ENCODE measurements at places on chromosomes 16 and 17.

GRCh38 chr17:48595278-48595999 lies 1.9 kb upstream of the HOXB5 start:
- no peak for DNase-seq

DNA sequence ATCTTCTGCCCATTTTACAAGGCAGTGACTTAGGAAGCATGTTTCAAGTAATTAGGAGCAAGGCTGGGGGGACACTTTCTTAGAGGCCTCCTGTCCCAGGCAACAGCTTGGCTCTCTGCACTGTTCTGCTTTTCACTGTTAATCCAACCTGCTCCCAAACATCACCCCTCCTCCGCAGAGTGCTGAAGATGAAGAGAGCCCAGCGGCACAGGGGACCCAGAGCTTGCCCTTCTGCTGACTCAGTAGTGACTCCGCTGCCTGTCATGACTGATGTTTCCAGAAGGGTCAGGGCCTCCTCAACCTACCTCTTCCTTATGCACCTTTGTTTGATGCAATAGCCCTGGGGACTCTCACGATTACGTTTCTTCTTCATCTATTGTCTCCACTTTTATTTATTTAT lies 38.9 kb upstream of the NDRG4 start:
- no peak for DNase-seq

DNA sequence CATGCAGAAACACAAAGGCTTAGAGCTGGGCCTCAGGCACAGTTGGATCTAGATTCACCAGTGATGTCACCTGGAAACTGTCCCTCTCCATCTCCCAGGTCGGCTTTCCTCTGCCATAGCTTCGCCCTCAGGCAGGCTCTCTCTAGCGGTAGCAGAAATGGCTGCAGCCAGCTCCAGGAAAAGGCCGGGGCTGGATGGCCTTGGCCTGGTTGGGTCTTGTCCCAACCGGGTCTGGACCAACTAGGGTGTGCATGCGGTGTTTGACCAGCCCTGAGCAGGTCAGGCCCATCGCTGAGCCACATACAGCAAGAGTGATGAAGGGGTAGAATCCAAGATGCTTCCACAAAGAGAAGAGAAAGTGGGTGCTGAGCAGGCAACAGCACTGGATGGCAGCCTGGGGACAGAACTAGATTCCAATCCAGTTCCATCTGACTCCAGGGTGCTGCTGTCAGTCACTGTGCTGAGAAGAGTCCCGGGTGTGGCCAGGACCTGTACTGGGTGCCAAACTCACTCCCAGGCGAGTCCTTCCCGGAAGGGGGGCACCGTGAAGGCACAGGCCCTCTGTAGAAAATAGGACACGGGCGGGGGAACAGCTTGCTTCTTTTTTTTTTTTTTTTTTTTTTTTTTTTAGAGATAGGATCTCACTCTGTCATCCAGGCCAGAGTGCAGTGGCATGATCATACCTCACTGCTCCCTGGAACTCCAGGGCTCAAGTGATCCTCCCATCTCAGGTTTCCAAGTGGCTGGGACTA lies 51.8 kb downstream of the SOCS3 start:
- DNase-seq = no peak

DNA sequence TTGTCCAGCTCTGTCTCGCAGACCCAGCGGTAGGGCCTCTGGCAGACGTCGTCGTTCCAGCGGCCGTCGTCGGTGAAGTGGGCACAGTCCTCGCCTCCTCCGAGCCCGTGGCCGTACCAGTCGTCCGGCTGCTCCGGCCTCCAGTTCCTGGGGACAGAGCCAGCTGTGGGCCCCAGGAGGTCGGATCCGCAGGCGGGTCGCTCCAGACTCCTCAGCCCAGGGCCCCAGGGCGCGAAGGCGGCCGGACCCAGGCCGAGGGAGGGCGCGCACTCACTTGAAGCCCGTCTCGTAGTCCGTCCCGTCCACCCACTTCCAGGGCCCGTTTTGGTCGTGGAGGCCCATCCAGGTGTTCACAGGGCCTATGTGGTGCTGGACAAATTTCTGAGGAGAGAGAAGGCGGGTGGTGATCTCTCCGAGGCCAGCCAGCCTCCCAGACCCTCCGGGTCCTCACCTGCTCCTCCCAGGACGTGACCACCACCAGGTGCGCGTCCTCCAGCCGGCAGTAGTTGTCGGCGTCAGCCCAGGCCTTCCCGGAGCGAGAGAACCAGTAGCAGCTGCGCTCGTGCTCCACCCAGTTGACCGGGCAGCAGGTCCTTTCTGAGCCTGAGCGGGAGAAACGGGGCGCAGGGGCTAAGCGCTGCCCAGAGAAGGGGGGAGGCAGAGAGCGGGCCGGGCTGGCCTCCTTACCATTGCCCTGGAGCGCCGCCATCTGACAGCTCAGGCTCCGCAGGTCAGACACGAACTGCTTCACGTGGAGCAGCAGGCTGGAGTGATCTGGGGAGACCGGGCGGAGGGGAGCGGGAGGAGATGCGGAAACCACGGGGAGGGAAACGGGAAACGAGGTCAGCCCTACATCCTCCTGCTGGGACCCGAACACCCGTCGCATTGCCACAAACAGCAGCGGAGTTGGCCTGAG lies 5.2 kb downstream of the ASGR1 start:
- no peak for DNase-seq

DNA sequence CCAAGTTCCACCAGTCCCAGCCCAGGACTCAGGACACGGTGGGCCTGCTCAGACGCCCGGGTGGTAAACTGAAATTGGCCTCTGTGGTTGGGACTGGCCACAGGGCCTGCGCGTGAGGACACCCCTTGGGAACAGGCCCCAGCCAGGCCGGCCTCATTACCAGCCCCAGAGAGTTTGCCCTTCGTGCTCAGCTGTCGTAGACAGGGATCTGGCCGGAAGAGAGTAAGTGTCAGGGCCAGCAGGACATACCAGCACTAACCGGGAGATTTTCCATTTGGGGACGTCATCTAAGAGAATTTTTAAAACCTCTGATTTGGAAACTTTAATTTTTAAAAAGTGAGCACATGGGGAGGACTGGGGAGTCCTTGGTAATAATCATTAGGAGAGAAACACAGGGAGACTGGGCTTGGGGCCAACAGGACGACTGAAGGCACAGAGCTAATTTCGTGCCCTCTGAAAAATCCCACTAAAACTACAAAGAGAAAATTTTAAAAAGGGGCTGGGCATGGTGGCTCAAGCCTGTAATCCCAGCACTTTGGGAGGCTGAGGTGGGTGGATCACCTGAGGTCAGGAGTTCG lies 2.4 kb upstream of the RBFOX3 start:
- no peak for DNase-seq

GRCh38 chr17:65407017-65407416 lies 154.4 kb downstream of the AXIN2 start:
- DNase-seq = no peak

DNA sequence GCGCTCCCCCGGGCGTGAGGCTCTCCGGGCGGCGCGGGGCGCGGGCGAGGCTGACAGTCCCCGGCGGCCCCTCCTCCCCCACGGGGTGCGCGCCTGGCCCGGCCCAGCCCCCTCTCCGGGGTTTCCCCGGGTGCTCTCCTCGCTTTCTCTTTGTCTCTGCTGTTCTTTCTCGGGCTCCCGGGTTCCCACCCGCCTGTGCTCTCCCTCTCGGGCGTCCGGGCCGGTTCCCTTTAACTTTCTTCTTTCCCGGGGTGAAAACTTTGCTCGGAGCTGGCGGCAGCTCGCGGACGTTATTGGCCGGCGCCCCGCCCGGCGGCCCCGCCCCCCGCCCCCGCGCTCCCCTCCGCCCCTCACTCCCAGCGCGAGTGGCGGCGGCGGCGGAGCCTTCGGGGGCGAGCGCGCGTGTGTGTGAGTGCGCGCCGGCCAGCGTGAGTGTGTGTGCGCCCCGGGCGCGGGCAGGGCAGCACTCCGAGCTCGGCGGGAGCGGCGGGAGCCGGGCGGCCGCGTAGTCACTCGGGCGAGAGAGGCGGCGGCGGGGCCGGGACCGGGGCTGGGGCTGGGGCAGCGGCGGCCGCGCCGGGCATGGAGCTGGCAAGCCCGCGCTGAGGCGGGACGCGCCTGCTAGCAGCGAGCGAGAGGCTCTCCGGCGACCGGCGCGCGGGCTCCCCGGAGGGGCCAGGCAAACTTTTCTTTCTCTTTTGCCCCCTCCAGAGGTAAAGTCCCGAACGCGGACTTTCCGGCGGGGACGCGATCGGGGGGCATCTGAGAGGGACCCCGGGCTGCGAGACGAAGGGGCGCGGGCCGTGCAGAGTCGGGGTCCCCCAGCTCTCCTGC lies at the start of gene NTN1:
NTN1 (plus strand) TSS at position 353 of the 834 bp plus-strand sequence. CDS start 864 bp downstream, outside the sequence.
- DNase-seq = no peak

- DNase-seq = no peak
Measured at GRCh38 chr17:45976755-45977505, 22.1 kb upstream of the STH start.

DNA sequence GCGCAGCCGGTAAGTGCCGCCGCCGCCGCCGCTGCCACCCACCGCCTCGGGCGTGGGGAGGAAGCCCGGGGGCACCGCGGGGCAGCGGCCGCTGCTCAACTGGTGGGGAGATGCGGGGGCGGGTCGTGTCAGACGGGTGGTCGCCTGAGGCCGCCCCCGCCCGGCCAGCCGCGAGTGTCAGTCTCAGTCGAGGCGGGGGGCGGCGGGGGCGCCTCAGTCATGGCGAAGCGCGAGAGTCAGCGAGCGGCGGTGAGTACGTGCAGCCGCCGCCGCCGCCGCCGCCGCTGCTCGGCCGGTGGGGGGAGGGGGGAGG lies 76.2 kb downstream of the CHD9 start:
- no peak for DNase-seq

DNA sequence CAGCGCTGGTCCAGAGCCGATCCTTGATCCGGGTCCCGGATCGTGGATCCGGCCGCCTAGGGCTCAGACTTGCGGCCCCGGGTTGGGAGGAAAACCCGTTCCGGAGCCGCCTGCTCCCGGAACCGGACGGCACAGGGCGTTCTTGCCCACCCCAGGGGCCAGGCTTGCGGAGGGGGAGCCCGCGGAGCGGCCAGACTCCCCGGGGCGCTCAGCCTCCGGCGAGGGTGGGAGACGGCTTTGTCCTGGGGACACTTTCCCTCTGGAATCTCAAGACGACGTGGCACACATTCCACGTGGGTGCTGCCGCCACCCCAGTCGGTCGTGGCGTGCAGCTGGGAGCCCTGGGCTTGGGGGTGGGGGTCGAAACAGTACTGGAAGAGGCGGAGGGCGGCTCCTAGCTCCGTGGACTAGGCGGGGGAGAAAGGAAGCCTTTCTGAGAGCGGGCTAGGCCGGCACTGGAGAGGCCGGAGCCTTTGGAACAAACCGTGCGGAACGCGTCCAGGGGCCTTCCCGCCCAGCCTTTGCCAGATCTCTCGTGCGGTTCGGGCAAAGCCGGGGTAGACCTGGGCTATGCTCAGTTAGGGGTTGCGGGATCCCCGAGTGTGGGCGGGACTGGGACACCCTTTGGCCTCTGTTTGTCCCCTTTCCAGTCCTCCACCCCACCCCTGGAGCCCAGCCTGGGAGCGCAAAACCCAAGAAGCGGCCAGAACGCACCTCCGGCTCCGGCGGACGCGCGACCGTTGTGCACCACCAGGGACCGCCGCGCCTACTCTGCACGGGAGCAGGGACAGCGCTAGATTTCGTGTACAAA lies 26.5 kb downstream of the SREBF1 start:
- DNase-seq = no peak

DNA sequence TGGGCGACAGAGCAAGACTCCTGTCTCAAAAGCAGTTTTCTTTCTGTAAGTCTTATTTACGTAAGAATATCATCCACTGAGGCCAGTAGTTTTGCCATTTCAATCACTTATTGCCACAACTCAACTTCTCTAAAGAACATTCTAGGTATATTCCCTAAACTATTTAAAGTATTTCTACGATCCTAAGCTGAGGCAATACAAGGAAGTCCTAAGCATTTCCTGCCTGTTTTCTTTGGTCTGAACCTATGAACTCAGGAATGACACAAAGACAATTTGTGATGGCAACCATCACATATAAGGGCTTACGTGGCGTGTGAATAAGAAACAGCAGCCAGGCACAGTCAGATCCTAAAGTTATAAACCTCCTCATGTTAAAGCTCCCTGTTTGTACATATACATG lies 14.2 kb downstream of the USP36 start:
- DNase-seq = no peak

GRCh38 chr17:57823469-57824401 lies 26.1 kb downstream of the MRPS23 start:
- no peak for DNase-seq

DNA sequence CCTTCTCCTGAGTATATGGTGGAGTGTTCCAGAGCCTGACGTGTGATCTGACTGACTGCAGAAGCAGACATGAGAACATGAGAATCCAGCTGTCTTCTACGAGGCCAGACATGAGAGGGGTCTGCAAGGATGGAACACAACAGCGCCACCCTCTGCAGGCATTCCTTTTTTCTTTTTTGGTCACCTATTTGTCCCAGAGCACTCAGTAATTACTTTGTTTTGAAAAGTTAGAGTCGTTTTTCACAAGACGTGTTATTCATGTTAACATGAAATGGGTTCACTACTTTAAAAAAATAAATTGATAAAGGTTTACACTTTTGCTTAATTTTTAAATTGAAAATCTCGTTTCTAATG lies 43.8 kb upstream of the ATP2A3 start:
- DNase-seq = no peak

DNA sequence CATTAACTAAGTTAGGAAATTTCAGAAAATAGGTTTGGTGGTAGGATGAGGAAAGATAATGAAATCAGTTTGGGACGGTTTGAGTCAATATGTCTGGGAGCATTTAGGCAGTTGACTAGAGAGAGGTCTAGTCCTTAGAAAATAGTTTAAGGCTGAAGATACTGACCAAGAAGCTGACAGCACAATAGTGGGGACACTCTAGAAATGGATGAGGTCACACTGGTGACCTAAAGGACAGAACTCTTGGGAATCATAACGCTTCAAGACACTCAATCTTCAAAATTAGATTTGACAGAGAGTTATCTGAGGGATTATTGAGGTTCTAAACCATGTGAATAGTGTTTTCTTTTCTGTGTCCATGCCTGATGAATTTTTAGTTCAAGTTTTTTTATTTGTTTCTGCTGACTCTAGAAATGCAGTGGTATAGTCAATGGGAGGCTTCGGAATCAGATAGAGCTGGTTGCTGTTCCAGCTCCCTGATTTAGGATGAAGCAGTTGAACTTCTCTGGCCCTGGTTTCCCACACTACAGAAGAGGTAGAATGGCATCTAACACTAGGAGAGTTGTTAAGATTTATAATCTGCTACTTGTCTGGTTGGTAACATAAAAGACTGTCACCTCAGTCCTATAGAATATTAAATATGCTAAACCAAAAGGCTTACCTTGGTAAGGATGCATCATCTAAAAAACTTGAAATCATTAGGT lies 29.7 kb downstream of the MMD start:
- DNase-seq = no peak

GRCh38 chr16:19879241-19879792 lies 5.3 kb downstream of the GPRC5B start:
- DNase-seq = no peak

- DNase-seq = no peak
Measured at GRCh38 chr16:48538746-48539484, 71.1 kb downstream of the N4BP1 start.

GRCh38 chr17:27746881-27747280 lies 53.4 kb downstream of the NOS2 start:
- no peak for DNase-seq

GRCh38 chr16:84041881-84042280 lies 714 bp downstream of the SLC38A8 start:
- DNase-seq = no peak

- no peak for DNase-seq
Measured at GRCh38 chr17:76248013-76248782, 7.9 kb upstream of the RNF157 start.

GRCh38 chr16:54480429-54480828 lies 193.8 kb upstream of the IRX3 start:
- no peak for DNase-seq

Data from thoracic aorta (tissue), 2 donors.